ENCODE measurements at places on chromosomes 5 and 9. TPM values are rescaled to one million over a fixed set of nuclear protein-coding genes. Genes with fewer than 3 reads are reported as not detected.

DNA sequence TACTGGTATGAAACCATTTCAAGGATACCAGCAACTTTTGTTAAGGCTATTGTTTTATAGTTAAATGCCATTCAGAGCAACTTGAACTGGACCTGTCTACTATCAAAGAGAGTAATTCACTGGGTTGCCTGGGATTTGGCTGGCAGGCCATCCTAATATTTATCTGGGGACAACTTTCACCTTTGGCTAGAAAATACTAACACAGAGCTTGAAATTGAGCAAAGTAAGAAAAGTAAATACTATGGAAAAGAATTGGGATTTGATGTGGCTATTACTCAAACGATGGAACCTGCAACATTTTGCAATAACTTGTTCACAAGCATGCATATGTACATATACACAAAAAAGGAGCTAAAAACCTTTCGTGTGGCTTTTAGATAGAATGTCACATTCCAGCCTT lies 191.3 kb downstream of the DENND1A start:
- no peak for DNase-seq

The PDCD1LG2 gene
- total RNA-seq = not detected

The PCDHA8 gene
- total RNA-seq = not detected

- DNase-seq = no peak
Observed at GRCh38 chr5:24162343-24162742, 482.4 kb downstream of the CDH10 start.

DNA sequence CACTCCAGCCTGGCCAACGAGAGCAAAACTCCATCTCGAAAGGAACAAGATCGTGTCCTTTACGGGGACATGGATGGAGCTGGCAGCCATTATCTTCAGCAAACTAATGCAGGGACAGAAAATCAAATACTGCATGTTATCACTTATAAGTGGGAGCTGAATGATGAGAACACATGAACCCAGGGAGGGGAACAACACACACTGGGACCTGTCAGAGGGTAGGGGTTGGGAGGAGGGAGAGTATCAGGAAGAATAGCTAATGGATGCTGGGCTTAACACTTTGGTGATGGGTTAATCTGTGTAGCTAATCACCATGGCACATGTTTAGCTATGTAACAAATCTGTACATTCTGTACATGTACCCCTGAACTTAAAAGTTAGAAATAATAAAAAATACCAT lies 40.9 kb downstream of the NMUR2 start:
- no peak for DNase-seq

- DNase-seq = no peak
Observed at GRCh38 chr9:108083160-108083750, 593.7 kb upstream of the KLF4 start.

Measured in naive thymus-derived CD8-positive, alpha-beta T cell (primary cell).